ENCODE measurements at places on chromosomes 1 and 21.

GRCh38 chr1:27940297-27940696 is 5.5 kb downstream of the SMPDL3B start:
- DNase-seq: peak; percentile 79

DNA sequence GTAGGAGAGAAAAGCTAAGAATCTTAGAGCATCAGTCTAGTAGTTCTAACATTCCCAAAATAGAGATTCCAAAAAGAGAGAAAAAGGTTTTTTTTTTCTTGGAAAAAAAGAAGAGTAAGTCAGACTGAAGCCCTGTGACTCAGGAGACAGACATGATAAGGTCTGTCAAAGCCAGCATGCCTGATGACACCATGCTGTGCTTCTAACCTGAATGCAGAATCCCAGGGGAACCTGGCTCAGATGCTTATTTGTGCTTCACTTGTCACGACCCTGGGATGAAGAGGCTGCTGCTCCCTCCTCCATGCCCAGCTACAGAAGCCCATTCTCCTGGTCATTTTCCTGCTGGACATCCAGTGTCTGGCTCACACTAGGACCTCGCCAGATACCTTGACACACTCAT is 44.3 kb downstream of the ERICH3 start:
- no peak for DNase-seq

DNA sequence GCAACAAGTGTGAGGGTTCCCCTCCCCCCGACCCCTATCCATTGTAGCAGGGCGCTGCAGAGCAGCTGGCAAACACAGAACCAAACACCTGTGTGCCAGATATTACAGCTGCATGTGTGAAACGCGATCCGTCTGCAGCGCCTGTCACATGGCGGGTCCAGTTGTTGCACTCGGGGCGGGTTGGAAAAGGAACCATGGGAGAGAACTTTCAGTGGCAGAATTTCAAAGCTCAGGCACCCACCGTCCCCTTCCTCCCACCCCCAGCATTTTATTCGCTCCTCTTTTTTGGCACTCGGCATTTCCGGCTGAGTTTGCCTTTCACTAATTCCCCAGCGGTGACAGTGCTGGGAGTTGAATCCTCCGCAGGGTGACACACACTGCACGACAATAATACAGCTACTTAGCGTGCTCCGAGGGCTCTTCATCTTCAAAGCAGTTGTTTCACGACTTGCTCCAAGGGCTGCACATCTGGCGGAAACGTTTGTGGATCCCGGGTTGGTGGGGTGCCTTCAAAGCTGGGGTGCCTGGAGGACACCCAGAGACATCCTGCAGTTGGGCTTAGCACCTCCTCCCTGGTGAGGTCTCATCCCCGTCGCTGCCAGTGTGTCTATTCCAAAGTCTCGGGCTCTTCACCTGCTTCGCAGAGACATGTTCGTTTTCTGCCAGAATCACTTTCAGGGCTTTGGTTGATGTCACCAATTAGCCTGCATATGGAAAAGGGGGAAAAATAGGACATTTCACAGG is 180.7 kb downstream of the ZBTB18 start:
- DNase-seq: no peak

DNA sequence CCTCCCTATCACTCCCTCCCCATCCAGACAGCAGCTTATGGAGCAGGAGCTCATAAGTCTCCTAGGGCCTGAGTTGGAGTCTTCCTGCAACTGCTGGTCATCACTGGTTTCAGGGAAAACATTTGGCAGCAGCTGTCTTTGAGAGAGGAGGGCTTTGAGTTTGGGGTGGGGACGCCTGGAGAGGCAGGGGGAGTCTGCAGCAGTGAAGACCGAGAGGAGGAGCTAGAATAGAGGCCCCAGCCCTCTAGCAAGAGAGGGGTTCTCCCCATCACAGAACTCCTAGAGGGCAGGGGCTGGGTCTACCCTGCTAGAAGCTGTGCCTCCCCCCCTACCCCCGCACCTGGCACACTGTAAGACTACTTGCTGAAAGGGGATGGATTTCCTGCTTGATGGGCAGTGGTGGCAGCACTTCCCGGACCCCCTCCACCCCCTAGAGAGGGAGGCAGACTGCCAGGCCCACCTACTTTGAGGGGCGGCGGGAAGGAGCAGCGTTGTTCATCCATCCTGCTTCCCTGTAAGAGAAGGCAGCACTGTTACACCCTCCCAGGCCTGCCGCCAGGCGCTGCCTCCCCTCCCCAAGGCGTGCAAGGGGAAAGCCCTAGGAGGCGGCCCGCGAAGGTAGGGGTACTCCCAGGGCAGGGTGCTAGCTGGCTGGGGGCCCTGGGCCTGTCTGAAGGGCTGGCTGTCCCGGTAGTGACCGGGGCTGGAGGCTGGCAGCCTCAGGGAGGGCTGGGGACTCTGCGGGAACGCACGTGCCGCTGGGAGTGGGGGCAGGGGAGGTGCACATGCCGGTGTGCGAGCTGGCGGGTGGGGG is 50.4 kb downstream of the RAP1GAP start:
- peak; percentile 79 for DNase-seq

DNA sequence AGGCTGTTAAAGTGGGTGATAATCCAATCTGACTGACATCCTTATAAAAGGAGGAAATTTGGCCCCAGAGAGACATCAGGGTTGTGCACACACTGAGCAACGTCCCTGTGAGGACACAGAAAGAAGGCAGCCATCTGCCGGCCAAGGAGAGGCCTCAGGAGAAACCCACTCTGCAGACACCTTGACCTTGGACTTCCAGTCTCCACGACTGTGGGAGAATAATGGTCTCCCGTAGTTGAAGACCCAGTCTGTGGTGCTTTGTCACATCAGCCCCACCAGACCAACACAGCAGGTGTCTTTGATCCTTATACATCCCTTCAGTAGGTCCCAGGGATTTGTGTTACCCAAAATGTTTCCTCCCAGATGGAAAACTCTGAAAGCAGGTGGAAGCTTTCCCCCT is 4.2 kb upstream of the DNAJC28 start:
- no peak for DNase-seq

DNA sequence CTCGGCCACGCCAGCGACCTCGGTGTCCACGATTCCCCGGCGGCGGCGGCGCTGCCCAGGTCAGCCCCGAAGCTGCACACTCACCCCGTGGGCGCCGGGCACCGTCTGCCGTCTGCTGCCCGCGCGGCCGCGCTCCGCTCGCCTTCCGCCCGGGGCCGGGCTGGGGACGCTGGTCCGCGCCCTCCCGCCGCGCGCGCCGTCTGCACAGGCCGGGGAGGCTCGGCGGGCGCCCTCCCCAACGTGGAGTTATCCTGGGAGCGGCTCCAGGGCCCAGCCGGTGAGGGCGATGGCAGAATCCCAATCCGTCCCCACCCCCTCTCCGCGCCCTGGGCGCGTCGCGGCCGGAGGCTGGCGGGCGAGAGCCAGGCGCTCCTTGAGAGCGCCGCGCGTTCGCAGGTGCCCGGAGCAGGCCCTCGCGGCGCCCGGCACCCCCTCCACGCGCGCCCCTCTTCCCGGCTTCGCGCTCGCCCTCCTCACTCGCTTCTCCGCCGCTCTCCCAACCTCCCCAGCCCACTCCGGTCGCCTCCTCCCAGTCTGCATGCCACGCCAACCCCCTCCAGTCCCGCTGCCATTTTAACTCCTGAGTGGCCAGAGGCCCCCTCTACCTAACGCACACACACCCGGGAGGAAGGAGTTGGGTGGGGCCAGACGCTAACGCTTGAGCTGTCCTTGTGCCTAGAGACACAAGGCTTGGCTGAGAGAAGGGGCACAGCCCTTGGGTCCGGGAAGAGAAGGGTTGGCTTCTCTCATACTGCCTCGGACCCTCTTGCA is at the start of gene LRRN2:
Gene LRRN2, minus strand, starts transcription at position 503 of the 771 bp plus-strand sequence. CDS start 65,746 bp downstream, outside the sequence.
- no peak for DNase-seq

DNA sequence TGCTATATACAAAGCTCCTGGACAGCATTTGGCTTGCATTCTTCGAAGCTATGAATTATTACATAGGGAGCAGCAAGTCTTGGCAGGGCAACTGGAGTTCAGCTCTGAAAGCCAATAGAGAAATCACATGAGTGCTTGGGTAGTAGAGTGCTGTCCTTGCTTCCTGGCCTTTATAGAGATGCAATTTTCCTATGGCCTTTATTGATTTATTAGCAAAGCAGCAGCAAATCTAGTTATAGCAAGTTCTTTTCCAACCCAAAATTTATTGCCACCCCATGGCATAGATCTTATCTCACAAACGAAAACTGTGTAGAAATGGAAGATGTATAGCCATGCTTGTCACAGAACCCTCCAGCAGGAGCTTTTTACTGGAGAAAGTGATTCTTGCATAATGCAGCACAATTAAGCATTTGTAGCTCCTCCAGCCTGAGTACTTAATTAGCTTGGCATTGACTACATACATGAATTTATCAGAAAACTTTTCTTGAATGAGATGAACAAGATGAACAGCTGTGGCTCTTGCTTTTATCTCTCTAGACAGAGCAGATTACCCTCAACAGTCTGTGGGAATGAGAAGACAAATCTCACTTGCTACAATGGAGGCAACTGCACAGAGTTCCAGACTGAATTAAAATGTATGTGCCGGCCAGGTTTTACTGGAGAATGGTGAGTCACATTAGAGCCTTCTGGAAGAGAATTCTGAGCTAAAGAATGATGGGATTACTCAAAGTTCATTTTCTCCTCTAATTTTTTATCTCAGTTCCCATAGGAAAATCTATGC is 170.1 kb downstream of the CRB1 start:
- peak; percentile 49 for DNase-seq

DNA sequence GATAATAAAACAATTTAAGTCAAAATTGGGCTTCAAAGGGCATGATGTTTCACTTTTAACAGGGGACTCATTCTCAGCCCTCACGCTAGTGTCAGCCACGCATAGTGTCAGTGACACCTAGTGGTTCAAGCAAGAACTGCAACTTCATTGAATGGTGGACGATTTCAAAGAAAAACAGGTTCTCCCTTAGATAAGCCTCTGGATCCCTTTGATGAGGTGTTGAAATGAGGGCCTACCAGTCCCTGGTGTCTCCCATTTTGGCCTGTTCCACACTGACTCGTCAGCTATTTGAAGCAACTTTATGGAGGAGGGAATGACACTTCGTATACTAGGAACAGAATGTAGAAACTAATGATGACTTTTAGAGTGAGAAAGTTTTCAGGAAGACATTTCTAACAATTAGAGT is 56.2 kb downstream of the FCRL5 start:
- DNase-seq: peak; percentile 81

GRCh38 chr1:109886827-109887226 is 23.8 kb upstream of the CSF1 start:
- DNase-seq: peak; percentile 60

GRCh38 chr1:199704231-199704630 is 323.3 kb upstream of the NR5A2 start:
- no peak for DNase-seq

- no peak for DNase-seq
Observed at GRCh38 chr1:212241957-212242287, 43.3 kb upstream of the PPP2R5A start.

GRCh38 chr1:41649396-41650027 is 165.0 kb upstream of the EDN2 start:
- DNase-seq: no peak

DNA sequence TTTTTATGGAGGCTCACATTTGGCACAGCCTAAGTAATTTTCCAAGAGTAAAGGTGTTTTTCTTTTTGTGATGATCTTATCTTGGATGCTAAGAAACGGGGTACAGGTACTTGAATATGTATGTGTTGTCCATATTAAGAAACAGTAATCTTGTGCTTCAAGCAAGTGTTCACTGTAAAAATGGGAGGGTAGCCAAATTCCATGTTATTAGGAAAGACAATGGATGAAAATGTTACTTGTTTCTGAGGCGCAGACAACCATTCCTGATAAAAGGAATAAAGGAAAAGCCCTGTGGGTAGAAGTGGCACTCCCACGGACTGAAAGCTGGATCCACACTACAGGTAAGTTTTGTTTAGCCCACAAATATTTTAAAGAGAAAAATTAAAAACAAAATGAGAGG is 15.6 kb downstream of the C21orf91 start:
- no peak for DNase-seq

GRCh38 chr1:224509907-224510306 is 75.3 kb upstream of the WDR26 start:
- DNase-seq: no peak

DNA sequence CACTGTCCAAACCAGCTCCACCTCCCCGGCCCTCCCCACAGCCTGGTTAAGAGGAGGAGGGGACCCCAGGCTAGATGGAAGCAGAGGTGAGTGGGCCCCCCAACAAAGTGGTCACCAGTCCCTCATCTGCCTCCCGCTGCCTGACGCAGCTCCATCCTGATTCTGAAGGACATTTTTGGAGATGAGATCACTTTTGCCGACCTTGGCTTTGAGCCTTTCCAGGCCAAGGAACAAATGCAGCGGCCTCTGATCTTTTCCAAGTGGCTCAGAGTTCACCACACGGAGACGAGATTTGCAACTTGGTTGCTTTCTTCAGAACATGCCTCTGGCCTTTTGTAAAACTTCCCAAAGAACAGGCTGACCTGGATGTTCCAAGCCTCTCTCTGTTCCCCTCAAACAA is 223.1 kb downstream of the NPHP4 start:
- no peak for DNase-seq

DNA sequence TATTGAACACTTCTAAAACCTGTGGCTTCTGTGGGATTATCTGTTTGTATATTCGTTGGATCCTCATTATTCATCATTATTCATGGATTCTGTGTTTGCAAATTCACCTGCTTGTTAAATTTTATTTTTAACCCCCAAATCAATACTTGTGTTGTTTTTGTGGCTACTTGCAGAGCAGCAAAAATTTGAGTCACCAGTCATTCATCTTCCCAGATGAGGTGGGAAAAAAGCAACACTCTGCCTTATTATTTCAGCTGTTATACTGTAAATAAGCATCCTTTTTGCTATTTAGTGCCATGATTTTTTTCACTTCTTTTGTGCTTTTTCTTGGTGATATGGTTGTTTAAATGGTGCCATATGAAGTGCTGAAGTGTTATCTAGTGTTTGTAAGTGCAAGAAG is 56.7 kb downstream of the RASAL2 start:
- DNase-seq: no peak

DNA sequence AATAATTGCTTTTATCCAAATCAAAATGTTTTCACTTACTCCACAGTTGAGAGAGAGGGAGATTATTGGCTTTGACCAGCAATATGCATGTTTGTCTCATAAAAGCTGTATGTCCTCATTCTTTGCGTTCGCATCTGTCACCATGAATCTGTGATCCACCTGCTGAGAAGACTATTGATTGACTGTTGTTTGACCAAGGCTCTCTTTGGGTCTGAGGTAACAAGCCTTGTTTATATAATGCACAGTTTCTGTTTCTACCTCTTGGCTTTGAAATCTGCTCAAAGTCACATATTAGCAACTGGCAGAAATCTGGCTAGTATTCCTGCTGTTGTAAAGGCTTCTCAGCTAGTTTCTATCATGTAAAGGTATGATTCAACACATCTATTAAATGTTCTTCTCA is 157.0 kb downstream of the LYPLAL1 start:
- DNase-seq: no peak
